ENCODE measurements at places on chromosomes 5 and 9.

GRCh38 chr5:124888050-124888506, 141.6 kb upstream of the ZNF608 start:
- DNase-seq: no peak

DNA sequence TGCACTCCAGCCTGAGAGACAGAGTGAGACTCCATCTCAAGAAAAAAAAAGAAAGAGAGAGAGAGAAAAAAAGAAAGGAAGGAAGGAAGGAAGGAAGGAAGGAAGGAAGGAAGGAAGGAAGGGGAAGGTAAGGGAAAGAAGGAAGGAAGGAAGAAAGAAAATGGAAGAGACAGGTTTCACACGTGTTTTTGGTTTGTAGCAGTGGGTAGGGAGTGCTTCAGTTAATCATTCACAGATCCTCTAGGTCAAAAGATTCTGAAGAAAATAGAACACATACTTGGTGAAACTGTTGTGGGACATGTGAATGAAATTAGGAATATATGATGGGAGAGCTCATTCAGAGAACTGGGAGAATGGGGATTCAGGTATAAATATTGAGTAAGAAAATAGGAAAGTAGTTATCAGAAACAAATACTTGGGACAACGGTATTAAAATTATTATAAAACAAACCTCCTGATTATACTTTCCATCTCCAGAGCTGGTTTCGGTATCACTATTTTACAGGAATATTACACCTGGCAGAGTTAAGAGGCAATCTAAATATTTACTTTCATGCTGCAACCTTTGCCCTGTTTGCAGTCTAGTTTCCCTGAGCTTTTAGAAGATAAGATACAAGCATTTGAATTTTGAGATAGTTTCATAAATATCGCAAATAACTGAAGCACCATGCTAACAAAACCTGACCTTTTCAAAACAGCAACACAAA, 37.2 kb downstream of the MARVELD2 start:
- DNase-seq: no peak

GRCh38 chr5:132238901-132239500, 11.3 kb upstream of the P4HA2 start:
- no peak for DNase-seq

- no peak for DNase-seq
These were observed 32.7 kb upstream of the SLCO6A1 start for GRCh38 chr5:102531506-102531905.

DNA sequence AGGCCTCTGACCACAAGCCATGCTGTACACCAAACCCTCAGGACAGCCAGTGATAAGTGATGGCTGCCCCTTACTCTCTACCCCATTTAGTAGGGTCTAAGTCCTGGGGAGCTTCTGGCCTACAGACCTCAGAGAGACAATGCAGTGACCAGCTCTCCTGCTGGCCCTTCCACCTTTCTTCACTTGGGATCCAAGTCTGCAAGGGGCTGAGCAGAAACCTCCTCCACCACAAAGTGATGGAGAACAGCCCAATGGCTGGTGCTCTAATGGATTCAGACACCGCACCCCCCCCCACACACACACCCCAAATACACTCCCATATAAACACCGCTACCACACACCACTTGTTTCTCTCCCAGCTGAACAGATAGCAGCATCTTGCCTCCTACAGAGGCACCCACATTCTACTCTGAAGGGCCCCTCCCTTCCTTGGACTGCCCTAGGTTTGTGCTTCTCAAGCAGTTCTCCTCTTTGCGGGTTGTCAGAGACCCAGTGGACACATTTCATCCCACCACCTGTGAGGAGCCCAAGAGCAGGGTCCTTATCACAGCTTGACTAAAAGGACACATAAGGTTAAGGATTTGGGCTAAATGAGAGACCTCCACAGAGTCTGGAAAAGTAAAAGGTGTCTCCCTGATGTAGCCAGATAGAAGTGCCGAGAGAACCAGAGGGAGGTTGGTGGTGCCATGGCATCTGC, 1.3 kb upstream of the PDLIM4 start:
- no peak for DNase-seq

DNA sequence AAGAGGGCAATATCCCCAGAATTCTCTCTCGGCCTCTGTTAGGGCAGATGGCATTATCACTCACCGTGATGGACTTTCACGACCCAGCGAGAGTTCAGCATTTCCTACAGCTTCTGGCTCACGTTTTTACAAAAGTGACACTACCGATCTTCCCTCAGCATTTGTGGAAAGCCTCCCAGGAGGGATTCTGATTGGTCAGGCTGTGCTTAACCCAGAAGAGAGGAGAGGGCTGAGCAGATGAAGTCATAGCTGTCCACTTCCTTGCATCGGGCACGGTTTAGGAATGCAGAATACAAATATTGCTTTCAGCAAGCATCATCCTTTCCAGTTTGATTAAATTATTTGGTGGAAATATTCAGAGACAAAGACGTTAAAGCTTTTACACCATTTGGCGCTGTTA, 277.4 kb upstream of the MSX2 start:
- no peak for DNase-seq

GRCh38 chr9:36837431-36838405, 196.3 kb downstream of the PAX5 start:
- DNase-seq: no peak

DNA sequence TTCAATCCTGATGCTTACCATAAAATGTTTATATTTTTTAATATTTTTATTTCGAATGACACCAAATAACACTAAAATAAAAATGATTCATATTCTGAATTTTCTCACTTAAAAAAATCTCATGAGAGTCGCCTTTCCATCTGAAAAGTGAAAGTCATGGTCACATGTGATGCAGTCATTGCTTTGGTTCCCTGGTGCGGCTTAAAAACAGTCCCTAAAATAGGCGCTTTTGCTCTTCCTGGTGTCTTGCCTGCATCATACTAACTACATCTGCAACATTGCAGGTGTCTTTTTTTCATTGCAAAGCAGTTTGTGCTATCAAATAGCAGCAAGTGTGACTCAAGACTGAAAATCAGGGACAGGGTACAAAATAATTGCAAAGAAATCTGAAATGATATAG, 185.2 kb upstream of the NREP start:
- DNase-seq: no peak

DNA sequence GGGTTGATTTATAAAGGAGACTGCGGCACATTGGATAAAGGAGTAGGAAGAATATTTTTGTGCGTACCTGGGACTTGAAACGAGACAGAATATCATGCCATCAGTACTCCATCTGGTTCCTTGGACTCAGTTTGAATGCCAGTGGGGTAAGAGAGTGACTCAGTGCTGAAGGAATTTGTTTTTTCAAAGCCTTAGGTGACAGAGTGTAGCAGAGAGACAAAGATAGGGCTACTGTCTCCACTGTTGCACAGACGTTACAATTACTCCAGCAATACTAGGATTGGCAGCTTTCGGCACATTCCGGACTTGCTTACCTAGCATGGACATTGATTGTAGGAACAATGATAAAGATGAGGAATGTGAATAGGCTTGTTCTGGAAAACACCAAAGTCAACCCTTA, 250.7 kb downstream of the KCTD16 start:
- no peak for DNase-seq

DNA sequence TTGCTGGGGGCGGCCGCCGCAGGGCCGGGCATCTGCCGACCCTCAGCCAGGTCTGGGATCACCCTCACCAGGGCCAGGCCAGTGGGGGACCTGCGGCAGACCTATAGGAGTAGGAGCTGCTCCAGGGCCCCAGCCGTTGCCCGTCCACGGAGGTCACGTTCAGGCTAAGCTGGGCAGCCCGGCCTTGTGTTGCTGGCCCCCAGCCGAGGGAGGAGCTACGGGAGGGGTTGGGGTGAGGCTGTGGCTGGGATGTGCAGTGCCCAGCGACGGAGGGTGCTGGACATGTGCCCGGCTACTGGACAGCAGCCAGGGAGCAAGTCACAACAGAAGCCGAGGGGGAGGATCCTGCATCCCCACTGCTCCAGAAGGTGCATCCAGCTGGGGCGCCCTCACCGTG, 39.6 kb upstream of the SLC6A19 start:
- no peak for DNase-seq

DNA sequence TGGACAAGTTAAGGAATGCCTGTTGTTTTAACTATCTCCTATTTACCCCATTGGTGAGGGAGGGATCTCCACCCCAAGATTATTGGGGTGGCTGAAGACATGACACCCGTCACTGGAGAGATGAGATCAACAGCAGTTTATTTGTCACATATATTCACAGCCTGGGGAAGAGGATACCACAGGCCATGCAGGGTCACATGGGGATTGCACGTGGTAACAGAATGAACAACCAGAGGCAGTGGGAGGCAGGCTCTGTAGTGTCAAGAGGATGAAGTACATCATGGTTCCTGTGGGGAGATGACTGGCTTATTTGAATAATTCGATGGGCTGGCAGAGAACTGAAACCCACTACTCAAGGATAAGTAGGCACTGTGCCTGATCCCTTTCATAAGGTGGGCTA, 18.6 kb upstream of the SHISAL2B start:
- no peak for DNase-seq

GRCh38 chr9:37295796-37296195, 126.7 kb upstream of the GRHPR start:
- DNase-seq: no peak

DNA sequence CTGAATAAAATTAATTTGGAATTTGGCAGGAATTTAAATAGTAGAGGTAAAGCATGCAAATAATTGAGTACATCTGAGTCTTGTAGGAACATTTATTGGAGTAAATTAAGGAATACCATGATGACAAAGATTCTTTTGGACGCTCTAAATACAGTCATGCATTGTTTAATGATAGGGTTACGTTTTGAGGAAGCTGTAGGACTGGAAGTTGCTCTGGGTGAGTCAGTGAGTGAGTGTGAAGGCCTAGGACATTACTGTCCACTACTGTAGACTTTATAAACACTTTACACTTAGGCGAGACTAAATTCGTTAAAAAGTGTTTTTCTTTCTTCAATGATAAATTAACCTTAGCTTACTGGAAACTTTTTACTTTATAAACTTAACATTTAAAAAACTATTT, 113.0 kb downstream of the FAM170A start:
- DNase-seq: no peak

DNA sequence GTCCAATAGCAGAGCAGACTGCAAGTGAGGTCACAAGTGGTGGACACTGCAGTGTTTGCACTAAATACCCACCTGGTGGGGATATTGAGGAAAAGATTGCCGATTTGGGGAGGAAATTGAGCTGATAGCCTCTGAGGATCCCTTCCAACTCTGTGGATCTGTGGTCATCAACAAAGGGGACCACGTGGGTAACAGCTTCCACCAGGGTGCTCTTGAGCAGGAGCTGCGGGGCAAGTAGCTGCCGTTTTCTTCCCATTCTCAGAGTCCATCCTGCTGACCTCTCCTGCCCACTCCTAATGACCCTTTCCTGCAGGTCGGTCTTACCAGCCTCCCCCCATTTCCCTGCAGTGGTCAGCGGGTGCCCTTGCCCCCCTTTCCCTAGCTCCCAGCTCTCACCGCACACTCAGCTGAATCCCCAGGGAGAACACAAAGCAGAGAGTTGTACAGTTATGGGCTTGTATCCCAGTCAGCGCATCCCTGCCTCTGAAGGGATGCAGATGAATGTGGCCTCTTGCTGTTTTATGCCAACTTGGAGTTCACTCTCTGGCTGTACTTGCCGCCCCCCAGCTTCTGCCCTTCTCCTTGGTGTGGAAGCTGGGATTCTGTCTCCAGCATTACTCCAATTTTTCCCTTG, 18.0 kb downstream of the DAPK1 start:
- DNase-seq: no peak

DNA sequence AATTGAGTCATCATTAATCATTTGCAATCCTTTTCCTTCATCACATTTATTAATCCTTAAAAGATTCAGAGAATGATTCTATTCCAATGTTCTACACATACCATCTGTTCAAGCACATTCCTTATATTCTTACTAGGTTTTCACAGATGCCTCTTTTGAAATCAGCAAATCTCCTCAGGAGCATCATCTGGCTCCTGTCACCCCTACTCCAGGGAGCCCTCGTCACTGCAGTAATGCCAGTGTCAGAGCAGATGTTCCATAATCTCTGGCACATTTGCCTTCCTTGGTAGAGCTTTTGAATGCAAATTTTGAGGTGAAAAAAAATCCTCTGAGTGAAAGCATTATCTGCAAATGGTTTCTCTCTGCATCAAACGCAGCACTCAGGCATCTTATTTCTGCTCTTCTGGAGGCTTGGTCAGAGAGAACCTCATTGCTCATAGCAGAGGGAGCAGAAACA, 7.6 kb upstream of the KCNV2 start:
- no peak for DNase-seq

DNA sequence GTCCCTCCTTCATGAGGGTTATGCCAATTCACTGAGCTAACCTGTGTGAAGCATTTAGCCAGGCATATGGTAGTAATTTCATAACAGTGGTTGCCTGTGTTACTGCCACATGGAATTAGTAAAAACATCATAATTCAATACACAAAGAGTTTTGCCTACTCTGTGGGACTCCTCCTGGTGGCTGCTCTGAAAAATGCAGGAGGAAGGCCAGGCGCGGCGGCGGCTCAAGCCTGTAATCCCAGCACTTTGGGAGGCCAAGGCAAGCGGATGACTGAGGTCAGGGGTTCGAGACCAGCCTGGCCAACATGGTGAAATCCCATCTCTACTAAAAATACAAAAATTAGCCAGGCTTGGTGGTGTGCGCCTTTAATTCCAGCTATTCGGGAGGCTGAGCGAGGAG, 547.3 kb downstream of the CDK5RAP2 start:
- no peak for DNase-seq

DNA sequence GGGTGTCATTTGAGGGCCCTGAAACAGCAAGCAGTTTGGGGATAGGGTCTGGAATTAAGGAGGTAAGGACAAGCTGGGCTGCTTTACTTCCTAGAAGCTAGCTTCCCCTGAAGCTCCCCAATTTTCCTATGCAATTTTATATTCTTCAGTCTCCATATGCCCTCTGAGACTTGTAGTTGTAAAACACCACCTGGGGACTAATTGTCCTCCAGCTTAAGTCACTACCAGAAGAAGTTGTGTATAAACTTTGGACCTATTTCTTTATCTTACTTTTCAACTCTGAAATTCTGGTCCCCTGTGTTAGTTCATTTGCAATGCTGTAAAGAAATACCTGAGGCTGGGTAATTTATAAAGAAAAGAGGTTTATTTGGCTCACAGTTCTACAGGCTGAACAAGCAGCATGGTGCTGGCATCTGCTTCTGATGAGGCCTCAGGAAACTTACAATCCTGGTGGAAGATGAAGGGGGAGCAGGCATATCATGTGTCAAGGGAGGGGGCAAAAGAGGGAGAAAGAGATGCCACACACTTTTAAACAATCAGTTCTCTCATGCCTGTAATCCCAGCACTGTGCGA, 41.1 kb upstream of the CPEB4 start:
- no peak for DNase-seq

- no peak for DNase-seq
These were observed 76.8 kb upstream of the PHYKPL start for GRCh38 chr5:178309271-178310013.

DNA sequence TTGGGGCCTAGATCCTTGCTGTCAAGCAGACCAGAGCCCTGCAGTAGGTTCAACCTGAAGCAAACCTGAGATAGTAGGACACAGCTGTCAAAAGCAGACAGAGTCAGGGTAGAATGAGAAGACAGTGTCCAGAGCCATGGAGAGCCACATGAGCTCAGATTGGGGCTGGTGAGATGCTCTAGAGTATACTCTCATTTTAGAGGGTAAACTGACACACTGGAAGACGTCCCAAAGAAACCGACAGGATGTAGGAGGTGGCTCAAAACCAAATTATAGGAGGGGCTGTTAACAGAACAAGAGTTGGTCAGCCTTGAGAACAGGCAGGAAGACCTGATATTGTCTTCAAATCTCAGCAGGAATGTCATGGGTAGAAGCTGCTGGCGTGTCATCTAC, 11.5 kb downstream of the CCDC69 start:
- DNase-seq: no peak

GRCh38 chr9:122131401-122132001, 28.1 kb downstream of the NDUFA8 start:
- no peak for DNase-seq

GRCh38 chr5:139186752-139187326, 11.3 kb downstream of the SIL1 start:
- no peak for DNase-seq

Data from D721Med (cell line).